ENCODE measurements at places on chromosomes 1 and 21.

GRCh38 chr1:93317207-93317606 is 28.5 kb upstream of the DR1 start:
- no peak for DNase-seq

DNA sequence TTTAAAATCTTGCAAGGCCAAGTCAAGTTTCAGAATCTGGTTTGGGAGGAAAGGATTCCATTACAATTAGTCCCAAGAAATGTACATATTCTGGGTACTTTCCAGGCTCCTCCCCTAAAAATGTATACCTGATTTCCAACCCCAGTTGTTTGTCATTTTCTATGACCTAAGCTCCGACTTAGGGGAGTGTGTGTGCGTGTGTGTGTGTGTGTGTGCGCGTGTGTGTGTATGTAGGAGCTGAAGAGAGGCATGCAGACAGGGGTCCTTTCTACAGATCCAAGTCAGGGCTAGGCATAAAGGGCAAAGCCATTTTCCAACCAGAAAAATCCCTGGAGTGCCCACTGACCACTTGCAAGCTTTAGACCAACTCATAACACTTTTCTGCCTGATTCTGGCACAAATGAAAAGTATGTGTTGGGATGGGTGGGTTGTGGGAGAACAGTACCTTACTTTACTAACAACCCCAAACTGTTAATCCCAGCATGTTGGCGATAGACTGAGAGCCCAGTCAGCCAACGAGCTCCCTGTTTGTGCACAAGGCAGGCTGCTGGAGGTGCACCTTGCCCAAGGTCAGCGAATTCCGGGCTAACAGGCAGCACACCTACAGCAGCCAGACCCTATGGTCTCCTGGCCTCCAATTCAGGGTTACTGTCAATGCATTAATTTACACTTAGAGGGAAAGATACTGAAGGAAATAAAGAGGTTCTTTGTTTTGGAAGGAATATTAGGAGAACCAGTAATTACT is 1.7 kb downstream of the TRABD2B start:
- no peak for DNase-seq

GRCh38 chr1:92126088-92126487 is 45.9 kb downstream of the BTBD8 start:
- DNase-seq = no peak

- no peak for DNase-seq
These were observed 29.6 kb downstream of the FAAH start for GRCh38 chr1:46423574-46424240.

DNA sequence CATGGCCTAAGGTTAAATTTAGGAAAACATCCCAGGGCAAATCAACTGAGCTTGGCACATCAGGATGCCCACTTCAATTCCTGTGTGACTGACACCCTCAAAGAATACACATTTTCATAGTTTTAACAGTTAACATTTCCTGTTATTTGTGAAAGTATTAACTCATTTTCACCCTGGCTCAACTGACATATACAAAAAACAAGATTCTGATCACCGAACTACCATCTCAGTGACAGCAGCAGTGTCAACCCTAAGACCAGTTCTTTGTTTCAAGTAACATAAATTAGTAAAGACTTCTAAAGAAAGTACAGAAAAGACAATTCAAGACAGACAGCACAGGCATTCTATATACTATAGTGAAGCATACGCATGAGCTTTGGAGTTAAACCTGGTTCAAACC is 69.0 kb upstream of the SDC3 start:
- no peak for DNase-seq

DNA sequence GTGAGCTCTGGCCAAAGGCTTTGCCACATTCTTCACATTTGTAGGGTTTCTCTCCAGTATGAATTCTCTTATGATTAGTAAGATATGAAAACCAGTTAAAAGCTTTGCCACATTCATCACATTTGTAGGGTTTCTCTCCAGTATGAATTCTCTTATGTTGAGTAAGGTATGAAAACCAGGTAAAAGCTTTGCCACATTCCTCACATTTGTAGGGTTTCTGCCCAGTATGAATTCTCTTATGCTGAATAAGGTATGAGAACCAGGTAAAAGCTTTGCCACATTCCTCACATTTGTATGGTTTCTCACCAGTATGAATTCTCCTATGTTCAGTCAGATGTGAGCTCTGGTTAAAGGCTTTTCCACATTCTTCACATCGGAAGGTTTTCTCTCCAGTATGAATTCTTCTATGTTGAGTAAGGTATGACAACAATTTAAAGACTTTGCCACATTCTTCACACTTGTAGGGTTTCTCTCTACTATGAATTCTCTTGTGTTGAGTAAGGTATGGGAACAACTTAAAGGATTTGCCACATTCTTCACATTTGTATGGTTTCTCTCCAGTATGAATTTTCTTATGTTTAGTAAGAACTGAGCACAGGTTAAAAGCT is 20.7 kb downstream of the ZNF695 start:
- DNase-seq = no peak

DNA sequence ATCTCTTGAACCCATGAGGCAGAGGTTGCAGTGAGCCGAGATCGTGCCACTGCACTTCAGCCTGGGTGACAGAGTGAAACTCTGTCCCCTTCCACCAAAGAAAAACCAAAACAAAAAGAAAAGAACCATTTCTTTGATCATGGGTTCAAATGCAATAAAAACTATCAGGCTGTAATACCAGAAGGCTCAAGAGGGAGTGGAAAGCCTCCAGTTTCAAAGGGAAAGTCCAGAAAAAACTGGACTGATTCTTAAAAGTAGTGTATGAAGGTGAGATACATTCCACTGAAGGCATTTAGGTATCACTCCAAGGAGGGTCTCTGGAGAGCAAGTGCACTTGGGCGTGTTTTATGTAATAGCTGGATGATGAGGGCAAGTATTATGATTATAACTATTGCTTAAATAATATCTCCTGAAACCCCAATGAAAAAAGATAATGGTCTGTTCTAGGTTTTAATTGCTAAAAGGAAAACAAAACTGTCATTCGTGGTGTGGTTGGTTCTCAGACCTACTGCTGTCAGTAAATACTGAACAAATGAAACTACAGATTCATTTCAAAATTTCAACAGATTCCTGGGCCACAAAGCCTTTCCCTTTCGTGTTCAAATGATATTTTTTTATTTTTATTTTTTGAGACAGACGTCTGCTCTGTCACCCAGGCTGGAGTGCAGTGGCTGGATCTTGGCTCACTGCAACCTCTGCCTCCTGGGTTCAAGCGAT is 6.0 kb upstream of the CAMTA1 start:
- DNase-seq = no peak

- no peak for DNase-seq
These were observed 42.9 kb upstream of the DMRTB1 start for GRCh38 chr1:53416269-53416813.

DNA sequence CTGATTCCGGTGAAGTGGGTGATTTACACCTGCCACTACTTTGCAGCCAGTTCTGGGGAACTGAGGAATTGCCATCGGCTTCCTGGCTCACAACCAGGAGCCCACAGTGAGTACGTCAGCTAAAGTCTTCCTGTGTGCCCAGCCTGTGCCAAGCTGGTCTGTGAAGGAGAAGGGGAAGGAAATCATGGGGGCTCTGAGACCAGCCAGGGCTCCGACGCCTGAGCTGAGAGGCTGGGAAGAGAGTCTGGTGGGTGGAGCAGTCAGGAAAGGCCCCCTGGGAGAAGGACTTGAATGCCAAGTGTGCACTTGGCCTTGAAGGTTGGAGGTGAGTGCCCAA is 1.2 kb downstream of the LURAP1 start:
- DNase-seq = no peak

- DNase-seq = no peak
These were observed 8.4 kb downstream of the MYBPH start for GRCh38 chr1:203167026-203167912.

DNA sequence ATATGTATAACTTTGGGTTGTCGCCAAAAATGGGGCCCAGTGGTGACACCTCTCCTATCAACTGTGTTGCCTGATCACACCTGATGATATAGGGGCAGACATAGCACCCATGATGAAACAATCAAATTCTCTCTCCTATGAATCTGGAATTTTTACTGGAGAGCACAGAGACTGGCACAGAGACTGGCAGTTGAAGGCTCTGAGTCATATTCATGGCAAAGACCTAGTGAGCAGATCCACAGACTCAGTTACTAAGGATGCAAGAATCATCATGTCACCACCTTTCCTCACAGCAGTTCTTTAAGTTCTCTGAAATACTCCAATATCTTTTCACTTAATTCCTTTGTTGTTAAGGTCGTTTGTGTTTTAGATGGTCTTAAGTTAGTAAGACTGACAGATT is 60.0 kb downstream of the APCS start:
- DNase-seq = no peak

DNA sequence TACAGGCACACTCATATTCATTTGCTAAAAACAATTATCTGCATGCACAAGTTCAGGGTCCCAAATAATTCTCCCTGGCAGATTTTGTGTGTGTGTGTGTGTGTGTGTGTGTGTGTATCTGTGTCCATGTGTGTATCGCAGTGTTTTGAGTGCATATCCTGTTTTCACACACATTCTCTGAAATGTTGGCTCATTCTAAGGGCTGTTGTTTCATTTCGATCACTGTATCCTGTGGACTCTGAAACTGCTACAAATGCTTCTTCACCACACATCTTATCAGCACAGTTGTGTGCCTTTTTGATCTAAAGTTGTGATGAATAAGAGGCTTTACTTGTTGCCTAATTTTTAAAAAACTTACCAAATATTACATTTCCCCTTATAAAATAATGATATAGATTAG is 34.6 kb downstream of the NR5A2 start:
- no peak for DNase-seq

DNA sequence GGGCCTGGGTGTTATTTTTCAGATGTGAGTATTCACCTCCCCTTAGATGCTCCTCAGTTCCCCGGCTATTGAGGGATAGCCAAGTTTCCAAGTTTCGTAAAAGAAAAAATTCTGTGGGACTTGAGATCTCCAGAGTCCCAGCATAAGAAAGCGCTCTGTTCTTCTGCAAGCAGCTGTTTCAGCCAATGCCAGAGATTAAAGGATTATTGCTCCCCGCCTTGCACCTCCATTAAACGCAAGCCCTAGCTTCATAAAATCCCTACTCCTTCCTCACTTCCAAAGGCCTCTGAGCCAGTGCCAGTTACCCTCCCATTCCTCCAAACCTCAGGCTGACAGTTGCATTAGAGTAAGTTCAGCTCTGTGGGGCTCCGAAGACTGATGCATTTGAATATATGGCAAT is 56.4 kb downstream of the CHIA start:
- no peak for DNase-seq

DNA sequence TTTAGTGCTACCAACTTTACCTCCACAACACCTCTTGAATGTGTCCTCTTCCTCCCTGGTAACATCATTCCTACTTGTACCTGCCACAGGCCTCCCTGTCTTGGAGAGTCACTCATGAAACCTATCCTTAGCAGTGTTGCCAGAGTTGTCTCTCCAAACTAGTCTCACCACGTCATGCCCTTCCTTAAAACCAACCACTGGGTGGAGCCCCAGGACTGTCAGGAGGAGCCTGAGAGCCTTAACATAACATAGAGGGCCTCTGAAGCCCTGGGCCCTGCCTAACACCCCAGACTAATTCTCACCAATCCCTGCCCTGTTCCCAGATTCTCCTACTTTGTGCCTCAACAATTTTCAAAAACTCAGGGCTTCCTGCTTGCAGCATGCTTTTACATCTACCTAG is 65.3 kb downstream of the ZNF697 start:
- no peak for DNase-seq

GRCh38 chr1:153798468-153798780 is 23.2 kb downstream of the SLC27A3 start:
- DNase-seq = no peak

GRCh38 chr1:1203561-1204424 is 2.6 kb downstream of the TNFRSF18 start:
- peak; percentile 37 for DNase-seq

DNA sequence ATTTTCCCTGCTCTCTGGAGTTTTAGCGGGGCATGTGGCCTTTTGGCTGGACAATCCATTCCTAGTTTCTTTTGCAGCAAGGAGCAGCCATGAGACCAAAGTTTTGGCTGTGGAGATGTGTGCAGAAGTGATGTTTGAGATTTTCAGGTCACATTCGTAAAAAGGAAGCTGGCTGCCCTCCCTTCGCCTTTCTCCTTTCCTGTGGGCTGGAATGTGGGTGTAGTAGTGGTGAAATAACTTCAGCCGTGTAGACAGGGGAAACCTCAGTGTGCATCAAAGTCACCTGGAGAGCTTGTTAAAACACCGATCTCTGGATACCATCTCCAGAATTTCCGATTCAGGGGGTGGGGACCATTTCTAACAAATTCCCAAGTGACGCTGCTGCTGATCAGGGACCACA is 5.3 kb upstream of the GPR88 start:
- no peak for DNase-seq

GRCh38 chr1:192700834-192701271 is 64.9 kb downstream of the RGS13 start:
- no peak for DNase-seq

GRCh38 chr21:44572959-44573583 is 458 bp upstream of the KRTAP10-4 start:
- DNase-seq = no peak

DNA sequence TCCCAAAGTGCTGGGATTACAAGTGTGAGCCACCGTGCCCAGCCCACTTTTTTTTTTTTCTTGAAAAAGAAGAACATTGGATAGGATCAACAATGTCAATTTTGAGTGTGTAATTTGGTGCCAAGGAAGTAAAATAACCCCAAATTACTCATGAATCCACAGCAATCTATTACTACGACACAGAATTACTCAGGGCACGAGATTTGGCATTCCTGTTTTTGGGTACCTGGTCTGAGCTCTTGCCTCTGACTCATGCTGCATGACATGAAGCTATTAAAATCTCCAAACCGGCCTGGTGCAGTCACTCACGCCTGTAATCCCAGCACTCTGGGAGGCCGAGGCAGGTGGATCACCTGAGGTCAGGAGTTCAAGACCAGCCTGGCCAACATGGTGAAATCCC is 10.4 kb downstream of the RNF19B start:
- no peak for DNase-seq

DNA sequence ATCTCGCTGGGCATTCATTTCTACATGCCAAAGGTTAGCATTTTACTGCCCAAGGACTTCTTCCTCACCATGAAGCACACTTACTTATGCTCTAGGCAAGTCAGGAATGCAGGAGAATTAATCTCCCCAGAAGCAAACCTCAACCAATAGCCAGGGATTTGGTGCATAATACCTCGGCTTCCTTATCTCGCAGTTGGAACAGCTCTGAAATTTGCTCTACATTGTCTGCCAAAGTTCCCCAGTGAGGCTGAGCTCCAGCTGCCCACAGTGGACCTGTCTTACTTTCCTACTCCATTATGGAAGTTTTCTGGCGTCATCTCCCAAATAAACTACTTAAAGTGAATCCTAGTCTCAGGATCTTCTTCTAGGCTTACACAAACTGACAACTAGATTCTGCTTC is 57.6 kb upstream of the PPM1J start:
- DNase-seq = no peak

- DNase-seq = no peak
These were observed 16.0 kb downstream of the THEM4 start for GRCh38 chr1:151893176-151893924.

DNA sequence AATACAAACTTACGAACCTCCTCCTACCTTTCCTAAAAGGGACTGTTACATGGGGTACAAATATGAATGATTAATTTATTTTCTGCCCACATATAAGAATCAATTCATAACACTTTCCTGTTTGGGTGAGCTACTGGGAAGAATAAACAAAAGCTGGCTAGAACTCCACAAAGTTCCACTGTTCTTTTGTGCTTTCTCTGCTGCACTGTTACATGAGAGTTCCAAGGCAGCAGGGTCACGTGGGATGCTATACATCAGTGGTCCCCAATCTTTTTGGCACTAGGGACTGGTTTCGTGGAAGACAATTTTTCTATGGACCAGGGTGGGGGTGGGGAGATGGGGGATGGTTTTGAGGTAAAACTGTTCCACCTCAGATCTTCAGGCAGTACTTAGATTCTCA is 2.2 kb upstream of the ANGPTL7 start:
- DNase-seq = no peak

- no peak for DNase-seq
These were observed 73.5 kb upstream of the ANGPTL3 start for GRCh38 chr1:62523860-62524259.
